ENCODE measurements at places on chromosomes 6 and 20.

GRCh38 chr6:74574794-74575193 is 631.1 kb downstream of the COL12A1 start:
- DNase-seq = no peak

GRCh38 chr20:56111961-56112730 is 106.8 kb upstream of the CBLN4 start:
- DNase-seq = no peak

DNA sequence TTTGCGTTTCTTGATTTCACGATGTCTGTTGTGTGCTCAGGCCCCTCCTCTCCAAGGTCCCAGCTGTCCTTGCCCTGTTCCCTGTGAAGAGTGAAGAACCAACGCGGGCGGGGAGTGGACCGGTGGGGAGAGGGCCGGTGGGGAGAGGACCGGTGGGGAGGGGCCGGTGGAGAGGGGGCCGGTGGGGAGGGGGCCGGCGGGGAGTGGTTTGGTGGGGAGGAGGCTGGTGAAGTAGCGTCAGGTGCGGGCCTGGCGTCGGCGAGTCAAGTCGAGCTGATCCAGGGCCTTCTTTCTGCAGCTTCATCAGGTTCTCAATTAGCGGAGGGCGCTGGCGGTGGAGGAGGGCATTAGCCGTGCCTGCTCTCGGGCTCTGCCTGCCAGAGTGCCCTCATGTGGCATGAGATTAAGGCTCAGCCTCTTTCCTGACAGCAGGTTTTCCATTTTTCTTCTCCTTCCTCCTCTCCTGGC is 21.2 kb upstream of the BHLHE23 start:
- DNase-seq = no peak

DNA sequence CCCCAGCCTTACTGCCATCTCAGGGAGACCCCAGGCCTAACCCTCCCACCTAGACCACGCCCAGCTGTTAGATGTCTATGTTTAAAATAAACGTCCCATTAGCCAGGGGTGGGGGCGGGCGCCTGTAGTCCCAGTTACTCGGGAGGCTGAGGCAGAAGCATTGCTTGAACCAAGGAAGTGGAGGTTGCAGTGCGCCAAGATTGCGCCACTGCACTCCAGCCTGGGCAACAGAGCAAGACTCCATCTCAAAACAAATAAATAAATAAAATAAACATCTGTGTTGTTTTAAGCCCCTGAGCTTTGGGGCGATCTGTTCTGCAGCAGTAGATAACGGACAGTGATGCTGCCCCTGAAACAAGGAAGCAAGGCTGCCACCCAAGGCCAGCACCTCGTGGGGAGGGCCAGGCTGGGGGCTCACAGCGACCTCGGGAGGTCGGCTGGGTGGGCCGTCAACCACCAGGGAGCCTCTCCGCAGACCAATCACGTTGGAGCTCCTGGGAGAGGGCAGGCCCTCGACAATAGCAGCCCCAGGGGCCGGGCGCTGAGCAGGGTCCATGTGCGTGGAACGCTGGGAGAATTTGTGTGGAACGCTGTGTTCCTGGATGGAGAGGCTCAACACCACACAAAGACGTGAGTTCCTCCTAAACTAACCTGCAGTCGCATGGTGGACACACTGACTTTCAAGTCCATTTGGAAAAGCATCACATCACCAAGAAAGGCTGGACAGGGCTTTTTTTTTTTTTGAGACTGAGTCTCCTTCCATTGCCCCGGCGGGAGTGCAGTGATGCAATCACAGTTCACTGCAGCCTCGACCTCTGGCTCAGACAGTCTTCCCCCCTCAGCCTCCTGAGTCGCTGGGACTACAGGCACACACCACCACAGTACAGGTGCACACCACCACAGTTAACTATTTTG is 1.0 kb upstream of the HELZ2 start:
- DNase-seq = no peak

- no peak for DNase-seq
Measured at GRCh38 chr6:150118627-150119026, 24.2 kb upstream of the PPP1R14C start.

DNA sequence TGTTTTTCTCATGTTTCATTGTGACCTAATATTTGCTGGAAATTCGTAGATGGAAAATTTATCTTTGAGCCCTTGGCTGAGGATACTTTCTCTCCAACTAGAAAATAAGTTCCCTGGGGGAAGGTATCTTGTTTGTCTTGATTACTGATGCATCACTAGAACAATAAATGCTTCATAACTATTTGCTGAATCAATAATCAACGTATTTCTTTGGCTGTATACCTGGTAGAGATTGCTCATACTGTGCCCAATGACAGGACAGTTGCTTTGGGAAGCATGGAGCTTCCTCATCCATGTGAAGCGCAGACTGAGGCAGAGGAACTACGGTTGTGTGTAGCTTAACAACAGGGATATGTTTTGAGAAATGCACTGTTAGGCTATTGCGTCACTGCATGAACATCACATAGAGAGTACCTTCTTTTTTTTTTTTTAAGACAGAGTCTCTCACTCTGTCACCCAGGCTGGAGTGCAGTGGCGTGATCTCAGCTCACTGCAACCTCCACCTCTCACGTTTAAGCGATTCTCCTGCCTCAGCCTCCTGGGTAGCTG is 34.2 kb upstream of the RPN2 start:
- no peak for DNase-seq

GRCh38 chr6:138986578-138986977 is 1.5 kb downstream of the REPS1 start:
- DNase-seq = no peak

- no peak for DNase-seq
Measured at GRCh38 chr6:40706178-40706577, 119.0 kb upstream of the LRFN2 start.

DNA sequence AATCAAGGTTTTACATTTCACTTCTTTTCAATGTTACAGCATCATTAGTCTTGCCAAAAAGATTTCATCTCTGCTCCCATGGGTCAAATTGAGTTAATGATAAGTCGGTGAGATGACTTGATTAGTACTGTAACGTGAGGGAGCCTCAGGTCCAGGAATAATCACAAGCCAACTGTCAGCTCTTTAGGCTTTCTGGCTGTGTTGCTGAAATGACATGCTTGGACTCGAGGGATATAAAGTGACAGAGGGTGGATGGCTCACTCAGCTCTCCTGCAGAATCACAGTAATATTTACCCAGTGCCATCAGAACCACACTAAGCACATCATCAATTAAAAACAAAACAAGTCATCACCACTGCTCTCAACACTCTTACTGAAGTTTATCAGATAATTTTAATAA is 196.2 kb upstream of the THEMIS start:
- DNase-seq = no peak

DNA sequence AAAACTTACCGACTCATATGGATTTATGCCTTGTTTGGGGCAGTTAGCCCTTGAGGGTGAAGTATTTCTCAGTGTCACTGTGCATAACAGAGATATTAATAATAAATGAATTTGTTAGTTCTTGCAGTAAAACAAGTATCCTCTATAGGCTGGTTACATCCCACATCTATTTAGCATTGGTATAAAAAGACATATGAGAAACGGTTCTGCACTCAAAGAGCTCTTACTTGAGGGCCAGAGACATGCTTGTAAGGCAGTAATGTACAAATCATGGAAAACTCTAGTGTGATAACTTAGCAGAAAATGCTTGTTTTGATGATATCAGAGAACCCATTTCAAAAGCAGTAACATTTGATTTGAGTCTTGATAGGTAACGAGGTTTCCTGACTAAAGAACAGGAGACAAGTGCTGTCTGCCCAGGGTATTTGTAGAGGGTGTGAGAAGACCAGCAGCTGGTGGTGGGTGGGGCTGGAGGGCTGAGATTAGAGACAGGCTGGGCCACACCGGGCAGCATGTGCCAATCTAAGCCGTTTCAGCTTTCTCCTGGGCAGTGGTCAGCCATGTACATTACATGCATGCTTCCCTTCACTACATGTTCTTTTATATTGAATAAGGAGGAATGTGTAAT is 46.3 kb downstream of the TULP4 start:
- DNase-seq = no peak

- DNase-seq = no peak
Measured at GRCh38 chr6:138087593-138088325, 19.5 kb downstream of the PERP start.

- DNase-seq = peak; percentile 39
Measured at GRCh38 chr6:75458895-75459294, 34.7 kb downstream of the FILIP1 start.

DNA sequence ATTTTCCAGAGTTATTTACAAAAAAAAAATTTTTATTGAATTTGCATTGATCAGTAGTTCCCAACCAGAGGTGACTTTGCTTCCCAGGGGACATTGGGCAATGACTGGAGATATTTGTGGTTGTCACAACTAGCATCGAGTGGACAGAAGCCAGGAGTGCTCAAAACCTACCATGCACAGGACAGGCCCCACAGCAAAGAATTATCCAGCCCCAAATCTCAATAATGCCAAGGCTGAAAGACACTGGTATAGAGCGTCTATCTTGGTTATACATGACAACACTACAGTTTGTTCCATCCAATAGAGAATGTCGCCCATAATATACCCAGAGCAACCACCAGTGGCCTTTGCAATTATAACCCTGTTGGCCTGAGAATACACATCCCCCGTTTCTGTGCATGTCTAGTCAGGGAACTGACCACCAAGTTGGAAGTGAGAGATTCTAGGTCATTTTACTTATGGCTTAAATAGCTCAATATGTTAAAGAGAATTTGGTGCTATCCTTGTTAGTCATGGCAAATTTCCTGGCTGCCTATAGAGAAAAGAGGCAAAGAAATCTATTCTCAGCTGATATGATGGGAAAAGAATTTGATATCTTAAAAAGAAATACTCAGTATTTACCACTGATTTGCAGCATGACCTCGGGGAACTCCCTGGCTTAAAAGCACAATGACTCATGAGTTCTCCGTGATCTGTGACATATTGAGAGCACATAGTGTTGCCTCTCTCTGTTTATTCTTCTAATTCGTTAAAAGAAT is 76.0 kb upstream of the ADTRP start:
- no peak for DNase-seq

DNA sequence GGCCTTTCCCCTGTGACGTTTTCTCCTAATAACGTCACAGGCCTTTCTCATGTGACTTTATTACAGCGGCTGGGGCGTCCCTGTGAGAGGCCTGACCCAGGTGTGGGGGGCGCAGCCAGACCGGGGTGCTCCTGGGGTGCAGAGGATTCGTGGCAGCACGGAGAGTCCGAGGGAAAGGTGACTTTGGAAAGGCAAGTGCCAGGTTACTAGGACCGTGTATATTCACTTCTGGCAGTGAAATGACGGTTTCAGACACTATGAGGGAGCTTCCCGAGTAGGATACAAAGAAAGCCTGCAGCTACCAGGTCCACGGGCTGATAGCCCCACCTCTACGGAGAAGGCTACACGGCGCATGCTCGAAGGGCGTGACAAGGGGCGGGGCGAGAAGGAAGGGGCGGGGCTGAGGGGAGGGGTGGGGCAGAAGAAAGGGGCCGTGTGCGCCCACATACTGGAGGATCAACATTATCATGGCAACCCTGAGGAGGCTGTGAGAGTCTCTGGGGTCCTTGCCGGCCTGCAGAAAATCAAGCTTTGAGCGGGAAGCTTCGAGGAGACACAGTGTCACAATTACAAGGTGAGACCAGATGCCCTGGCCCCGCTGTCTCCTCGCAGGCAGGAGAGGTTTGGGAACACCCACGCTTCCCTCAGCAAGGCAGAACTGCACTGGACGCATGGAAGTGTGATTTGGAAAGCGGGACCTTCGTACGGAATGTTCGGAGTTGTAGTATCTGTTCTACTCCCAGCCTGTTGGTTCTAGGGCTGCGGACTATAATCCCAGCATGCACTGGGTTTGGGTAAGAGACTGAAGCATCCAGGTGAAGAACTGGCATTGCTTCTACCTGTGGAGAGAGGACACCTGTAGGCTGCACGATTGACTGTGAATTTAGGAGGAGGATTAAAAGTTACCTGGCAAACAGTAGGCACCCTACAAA is 54.4 kb upstream of the ZNF337 start:
- DNase-seq = no peak

GRCh38 chr6:13553646-13554045 is 20.8 kb upstream of the SIRT5 start:
- no peak for DNase-seq

DNA sequence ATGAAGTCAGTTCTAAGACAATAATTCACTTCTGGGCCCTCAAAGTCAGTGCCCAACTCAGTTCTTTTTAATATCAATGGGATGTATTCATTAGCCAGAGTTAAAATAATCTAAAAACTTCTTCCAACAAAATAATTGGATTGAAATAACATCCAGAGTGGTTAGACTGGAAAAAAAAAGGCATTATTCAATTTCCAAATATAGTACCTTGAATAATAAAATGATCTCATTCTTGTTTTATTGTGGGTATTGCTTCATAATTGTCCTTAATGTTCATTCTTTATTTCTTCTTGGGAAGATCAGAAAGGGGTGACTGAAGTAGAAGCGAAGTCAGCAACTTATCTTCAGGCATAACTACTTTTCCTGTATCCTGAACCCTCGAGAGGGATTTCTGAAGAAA is 85.1 kb upstream of the JARID2 start:
- peak; percentile 20 for DNase-seq

DNA sequence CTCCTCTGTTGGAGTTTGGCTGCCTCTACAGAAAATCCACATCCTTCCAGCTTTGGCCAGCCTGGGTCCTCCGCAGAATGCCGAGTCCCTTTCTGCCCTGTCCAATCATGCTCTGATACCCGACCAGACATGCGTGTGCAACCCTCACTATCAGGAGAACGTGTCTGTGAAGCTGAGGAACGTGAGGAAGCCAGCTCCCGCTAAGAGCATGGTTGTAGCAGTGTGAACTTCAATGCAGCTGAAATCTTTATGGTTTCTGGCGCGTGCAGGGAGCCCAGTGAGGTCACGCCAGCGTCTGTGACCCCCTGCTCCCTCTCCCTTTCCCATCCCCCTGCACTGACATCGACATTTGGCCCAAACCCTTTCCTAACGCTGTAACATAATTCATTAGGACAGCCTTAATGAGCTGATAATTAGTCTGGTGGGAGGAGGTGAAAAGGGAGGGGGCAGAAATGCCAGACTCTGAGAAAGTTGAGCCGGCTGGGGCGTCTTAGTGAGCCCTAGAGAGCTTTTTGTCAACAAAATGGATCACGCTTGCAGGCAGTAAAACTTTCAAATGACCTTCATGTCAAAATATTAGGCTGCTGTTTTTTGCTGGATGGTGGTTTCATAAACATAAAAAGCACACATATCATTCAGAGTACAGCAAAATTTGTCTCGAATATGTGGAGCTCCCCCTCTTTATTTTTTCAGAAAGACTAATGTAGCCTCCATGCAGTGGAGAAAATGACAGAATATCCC is 423.3 kb downstream of the QKI start:
- no peak for DNase-seq
